ENCODE measurements at places on chromosomes 5 and 9. TPM values are rescaled to one million over a fixed set of nuclear protein-coding genes. Genes with fewer than 3 reads are reported as not detected.

The INSL6 gene
- total RNA-seq = not detected

The OR1J1 gene
- not detected for total RNA-seq

- DNase-seq = peak; percentile 30
Observed at GRCh38 chr5:121949885-121950284, 11.9 kb upstream of the SRFBP1 start.

DNA sequence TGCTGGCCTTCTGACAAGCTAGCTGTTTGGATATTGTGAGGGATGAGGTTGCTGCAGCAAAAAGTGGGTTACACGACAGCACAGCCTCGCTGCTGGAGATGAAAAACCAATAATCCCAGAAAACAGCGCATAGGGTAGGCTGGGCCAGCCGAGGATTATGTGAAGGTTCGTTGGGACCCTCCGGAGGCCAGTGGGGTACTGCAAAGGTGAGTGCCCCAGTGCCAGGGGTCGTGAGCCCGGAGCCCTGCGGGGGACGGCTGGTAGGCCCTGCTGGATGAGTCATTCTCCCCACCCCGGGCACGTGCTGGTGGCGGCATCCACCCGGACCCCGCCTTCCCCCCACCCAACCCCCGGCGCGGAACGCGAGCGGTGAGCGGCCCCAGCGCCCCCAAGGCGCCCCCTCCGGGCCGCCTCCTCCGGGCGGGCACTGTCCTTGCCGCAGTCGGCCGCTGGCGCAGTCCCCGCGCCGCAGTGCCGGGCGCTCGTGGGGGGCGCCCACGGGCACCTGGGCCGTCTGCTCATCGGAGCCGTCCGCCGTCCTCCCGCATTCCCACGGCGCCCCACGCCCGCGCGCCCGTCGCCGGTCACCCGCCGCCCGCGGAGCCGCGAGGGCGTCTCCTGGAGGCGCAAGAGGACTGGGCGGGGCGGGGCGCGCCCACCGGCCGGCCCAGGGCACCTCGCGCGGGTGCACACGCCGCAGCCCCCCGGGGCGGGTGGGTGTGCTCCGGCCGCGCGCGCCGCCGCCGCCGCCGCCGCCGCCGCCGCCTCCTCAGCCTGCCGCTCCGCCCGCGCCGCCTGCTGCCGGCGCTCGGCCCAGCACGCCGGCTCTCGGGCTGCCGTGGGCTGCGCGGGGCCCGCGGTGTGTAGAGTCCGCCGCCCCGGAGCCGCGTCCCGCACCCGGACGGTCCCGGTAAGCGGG lies at the start of gene PHF24:
Gene PHF24 (plus strand): TSS at position 794 of the 919 bp plus-strand sequence. CDS start 13,014 bp downstream, outside the sequence.
- peak; percentile 32 for DNase-seq

DNA sequence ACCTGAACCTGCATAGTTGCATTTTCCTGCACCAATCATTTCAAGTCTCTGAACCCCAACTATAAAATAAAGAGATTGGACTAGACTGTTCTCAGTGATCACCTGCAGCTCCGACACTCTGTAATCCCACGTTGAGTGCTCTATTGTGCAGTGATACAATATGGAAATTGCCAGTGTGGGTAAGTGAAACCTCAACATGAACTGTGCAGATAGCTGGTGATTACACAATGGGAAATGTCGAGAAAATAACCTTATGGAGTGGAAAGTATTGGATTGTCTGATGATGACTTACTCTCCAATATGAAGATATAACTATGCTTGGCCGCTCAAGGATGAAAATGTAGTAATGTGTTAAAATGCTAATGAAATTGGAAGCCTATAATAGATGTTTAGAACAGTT lies 293.1 kb upstream of the BRINP1 start:
- no peak for DNase-seq

DNA sequence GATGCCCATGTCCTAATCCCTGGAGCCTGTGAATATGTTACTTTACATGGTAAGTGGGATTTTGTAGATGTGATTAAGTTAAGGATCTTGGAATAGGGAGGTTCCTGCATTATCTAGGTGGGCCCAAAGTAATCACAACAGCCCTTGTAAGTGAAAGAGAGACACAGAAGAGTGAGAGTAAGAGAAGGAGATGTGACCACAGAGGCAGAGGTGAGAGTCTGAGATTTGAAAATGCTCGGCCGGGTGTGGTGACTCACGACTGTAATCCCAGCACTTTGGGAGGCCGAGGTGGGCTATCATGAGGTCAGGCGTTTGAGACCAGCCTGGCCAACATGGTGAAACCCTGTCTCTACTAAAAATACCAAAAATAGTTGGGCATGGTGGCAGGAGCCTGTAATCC lies 2.6 kb upstream of the HINT1 start:
- DNase-seq = no peak

GRCh38 chr5:37846786-37847310 lies 7.0 kb upstream of the GDNF start:
- DNase-seq = no peak

DNA sequence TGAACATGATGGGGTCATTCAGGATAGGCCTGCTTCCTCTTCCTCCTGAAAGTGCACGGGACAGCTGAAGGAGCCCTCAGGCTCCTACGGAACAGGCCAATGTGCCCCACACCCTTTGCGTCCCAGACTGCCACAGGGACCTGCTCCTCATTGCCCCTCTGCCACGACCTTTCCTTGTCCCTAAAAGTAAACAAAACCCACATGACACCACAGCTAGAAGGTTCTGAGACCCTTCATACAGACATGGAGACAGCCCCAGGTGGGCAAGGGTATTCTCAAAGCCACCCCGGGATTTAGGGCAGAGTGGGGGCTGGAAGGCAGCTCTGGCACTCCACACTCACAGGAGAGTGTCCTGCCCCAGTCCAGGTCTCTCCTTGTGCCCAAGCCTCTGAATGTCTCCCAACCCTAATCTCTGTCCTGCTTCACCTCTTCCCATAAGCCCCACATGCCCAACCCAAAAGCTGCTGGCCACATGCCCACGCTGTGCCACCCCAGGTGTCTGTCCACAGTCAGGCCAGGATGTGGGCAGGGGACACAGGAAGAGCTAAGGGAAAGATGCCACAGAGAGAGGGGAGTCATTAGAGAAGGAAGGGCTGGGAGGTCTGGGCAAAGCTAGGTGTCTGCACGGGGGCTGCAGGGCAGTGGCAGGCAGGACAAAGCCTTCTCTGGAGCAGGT lies 800 bp downstream of the AMBP start:
- no peak for DNase-seq

All from activated CD8-positive, alpha-beta T cell treated with anti-CD3 and anti-CD28 coated beads for 36 hours (primary cell).